ENCODE measurements at places on chromosomes 2 and 18.

DNA sequence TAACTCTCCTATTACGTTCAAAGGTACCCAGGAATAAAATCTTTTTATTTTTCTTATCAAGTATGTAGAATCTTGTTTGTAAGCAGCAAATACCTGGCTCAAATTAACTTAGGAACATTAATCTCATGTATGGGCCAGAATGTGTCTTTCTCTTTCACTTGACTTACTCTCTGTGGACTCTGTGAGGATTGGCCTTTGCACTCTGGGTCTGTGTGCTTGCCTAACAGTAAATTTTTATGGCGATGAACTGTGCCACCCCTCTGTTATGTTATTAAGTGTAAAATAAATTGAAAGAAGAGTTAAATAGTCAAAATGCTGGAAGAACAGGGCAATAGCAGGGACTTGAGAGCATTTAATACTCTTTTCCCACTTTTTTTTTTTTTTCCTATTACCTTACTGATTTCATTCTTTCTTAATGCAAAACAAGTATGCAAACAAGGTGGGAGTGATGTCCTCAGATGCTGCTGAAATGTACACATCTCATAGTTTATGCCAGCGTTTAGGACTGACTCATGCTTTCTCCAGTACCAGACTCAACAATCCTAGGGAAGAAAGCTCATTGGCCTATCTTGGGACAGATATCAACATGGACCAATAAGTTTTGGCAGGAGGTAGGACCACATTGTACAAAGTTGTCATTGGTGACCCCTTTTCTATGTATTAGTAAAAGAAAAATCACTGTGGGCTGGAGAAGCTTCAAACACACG lies 25.5 kb downstream of the LYPD6 start:
- no peak for DNase-seq

DNA sequence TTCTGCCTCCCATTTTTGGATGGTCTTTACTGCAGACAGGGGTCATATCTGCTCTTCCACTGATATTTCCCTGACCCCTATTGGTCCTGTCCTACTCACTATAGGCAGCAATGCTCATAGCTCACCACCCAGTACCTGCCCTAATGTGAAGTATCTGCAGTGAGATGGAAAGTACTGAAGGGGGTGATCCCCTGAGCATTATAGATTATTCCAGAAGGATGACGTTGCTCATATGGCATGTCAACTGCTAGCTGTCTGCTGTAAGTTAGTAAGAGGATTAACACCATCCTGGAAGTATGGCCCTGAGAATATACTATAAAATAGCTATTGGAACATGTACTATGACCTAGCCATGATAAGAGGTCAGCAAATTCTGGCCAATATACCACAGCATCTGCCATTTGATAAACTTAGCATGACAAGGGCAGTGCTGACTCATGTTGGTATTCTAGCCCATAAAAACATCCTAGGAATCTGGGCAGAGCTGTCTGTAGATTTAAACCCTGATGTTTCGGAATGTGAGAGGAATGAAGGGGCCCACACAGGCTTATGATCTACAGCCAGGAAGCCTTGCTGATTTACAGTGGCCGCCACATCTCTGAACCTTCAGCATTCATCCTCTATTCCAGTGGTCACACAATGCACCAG lies 451.4 kb downstream of the TNS1 start:
- no peak for DNase-seq

- no peak for DNase-seq
These were observed 13.5 kb downstream of the SIX3 start for GRCh38 chr2:44954889-44955592.

DNA sequence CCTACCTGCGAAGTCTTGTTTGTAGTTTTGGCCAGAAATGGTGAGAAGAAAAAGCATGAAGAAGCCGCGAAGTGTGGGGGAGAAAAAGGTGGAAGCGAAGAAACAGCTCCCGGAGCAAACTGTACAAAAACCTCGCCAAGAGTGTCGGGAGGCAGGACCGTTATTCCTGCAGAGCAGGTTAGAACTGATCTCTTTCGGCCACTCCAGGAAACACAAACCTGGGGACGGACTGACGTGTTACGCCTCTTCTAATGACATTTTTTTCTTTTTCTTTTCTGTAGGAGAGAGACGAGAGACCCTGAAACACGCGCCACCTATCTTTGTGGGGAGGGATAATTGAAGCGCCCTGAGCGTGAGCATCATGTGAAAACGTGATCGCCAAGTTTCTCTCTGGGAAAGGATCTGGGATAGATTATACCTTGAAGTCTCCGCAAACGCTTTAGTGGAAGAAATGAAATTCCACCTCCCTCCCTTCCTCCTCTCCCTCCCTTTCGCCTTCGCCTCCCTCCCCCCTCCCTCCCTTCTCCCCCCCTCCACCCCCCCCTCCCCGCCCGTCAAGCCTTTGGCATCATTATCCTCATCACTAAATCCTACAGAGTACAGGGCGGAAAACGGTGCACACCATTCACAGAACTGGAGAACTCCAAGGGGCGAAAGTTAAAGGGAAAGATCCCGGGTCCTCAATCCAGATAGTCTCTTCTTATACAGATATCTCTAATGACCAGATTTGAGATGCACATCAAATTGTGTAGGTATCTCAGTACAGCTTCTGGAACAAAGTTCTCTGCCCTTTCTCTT lies at the start of gene ZEB2:
Gene ZEB2 (minus strand): TSS at position 186 of the 798 bp plus-strand sequence. CDS start 2,769 bp downstream, outside the sequence.
- peak; percentile 79 for DNase-seq

- no peak for DNase-seq
These were observed 392.7 kb upstream of the FANCL start for GRCh38 chr2:58633613-58634365.

- no peak for DNase-seq
These were observed 219.6 kb downstream of the PDE1A start for GRCh38 chr2:182207049-182207746.

- DNase-seq = no peak
These were observed 113.0 kb upstream of the SLC1A4 start for GRCh38 chr2:64876137-64876647.

DNA sequence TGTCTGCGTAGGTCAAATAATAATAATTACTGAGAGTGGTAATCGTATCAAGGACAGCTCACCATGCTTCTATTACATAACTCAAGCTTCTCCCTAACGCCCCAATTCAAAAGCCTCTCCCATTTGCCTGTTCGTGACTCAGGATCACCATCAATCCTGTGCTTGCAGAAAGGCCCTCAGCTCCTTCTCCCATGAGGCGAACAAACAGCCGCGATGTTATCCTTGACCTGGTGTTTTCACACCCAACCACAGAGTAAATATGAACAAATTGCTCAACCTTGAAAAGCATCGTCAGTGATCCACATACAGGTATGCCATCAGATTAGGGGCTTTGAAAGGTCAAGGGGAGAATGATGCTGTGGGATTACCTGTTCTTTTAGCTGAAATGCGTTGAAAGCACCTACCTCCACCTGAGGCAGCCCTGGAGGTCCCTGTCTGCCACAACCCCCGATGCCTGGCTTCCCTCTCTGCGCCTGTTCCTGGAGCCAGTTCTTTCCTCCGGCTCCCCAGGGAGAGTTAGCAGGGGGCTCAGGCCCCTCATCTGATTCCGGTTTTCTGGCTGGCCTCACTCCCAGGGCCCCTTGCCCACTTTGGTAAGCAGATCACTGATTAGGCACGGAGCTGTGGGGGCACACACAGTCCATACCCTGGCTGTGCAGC lies 39.1 kb upstream of the ODC1 start:
- no peak for DNase-seq

DNA sequence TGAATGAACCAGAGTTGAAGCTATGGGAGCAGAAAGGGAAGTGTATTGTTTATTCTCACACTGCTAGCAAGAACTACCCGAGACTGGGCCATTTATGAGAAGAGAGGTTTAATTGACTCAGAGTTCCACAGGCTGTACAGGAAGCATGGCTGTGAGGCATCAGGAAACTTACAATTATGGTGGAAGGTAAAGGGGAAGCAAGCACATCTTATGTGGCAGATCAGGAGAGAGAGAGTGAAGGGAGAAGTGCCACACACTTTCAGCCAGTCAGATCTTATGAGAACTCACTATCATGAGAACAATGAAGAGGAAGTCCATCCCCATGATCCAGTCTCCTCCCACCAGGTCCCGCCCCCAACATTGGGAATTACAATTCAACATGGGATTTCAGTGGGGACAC lies 383.2 kb upstream of the SLC14A2 start:
- DNase-seq = no peak
